ENCODE measurements at places on chromosomes 5 and 9.
A peak's percentile ranks its signal among the peaks of the same experiment; 100 is the strongest.

- DNase-seq, result no peak
Measured at GRCh38 chr5:109468737-109469420, 59.1 kb upstream of the PJA2 start.

- no peak for DNase-seq
Measured at GRCh38 chr5:141649972-141650371, 1.2 kb downstream of the FCHSD1 start.

- no peak for DNase-seq
Measured at GRCh38 chr5:14184725-14185124, 41.6 kb downstream of the TRIO start.

DNA sequence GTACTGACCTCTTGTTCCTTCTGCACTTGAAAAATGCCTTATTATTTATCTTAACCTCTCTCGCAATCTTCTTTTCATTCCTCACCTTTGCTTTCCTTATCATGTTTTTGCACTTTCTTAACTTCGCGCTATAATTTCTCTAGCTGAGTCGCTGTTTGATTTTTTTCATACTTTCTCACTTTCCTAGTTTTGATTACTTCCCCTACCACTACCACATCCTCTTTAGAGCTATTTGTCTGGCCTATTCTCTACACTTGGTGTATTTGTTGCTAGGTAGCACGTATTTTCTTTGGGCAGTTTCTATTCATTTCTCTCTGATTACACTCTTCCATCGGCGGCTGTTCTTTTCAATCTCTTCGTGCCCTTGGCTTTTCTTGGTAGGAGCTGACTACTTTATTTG is 611.8 kb downstream of the BNC2 start:
- no peak for DNase-seq

GRCh38 chr5:147081311-147081764 is 153.5 kb upstream of the STK32A start:
- no peak for DNase-seq

DNA sequence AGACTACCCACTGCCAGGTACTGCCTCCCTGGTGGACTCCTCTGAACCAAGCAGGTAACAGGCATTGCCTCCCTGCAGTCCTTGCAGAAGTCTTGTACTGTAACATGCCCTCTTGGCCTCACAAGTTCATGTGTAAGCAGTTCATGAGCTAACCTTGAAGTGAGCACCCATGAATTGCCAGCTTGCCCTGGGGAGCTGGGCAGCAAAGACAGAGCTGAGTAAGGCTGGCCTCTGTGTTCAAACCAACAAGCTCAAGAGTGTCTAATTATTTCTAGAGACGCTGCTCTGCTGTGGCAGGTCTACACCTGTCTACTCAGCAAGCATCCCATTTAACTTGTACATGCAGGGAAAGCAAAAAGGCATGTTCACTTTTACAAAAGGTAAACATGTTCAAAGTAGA is 113.5 kb downstream of the FEM1C start:
- no peak for DNase-seq

GRCh38 chr5:170438581-170438980 is 49.4 kb upstream of the KCNMB1 start:
- no peak for DNase-seq

- no peak for DNase-seq
Measured at GRCh38 chr5:143653256-143653655, 158.7 kb upstream of the HMHB1 start.

DNA sequence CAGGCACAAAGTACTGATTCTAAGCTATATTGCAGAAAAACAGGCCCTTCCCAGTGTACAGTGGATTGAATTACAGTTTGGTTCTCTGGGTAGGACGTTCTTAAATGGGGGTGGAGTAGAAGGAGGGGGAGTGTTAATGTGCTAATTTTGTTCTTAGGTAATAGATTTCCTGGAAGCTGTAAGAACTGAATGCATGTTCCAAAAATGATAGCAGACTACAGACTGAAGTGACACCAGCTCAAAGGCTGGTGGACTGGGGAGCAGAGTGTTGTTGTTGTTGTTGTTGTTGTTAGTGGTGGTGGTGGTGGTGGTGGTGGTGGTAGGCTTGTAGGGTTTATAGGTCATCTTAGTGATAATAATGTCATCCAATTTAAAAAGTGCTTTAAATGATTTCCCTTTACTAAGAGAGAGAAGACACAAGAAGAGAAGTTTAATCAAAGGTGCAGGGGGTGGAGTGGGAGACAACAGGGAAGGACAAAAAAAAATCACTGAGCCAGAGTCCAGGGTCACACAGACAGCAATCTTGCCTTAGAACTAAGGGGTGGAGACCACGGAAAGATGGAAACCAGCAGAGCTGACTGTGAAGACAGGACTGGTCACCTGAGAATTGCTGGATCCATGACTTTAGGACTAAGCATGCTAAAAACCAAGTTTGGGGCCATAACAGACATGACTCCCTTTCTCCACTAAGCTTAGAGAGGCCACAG is 27.0 kb downstream of the TTLL11 start:
- DNase-seq, result no peak

- no peak for DNase-seq
Measured at GRCh38 chr5:6902094-6902493, 188.9 kb downstream of the TENT4A start.

GRCh38 chr9:87020169-87020950 is 73.1 kb upstream of the GAS1 start:
- no peak for DNase-seq

GRCh38 chr9:115681585-115681984 is 472.0 kb upstream of the PAPPA start:
- no peak for DNase-seq

GRCh38 chr5:52830650-52831049 is 42.9 kb downstream of the ITGA1 start:
- DNase-seq, result no peak

- DNase-seq, result no peak
Measured at GRCh38 chr9:28892538-28892937, 1319.3 kb upstream of the C9orf72 start.

DNA sequence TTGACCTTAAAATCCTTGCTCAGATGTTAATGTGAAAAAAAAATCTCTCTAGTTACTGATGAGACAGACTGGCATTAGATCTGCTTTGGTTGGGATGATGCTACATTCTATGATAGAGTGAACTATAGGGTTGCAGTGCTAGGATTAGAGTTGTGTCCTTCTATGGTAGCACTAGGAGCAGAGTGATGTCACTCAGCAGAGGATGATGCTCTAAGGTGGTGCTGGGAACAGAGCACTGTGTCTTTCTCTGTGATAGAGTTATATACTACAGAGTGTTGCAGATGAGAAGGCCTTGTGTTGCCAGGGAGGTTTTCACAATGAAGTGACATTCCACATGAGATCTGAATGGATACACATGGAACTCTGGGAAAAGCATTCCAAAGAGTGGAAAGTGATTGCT is 462.3 kb downstream of the CDH12 start:
- no peak for DNase-seq

- no peak for DNase-seq
Measured at GRCh38 chr9:134716067-134716466, 74.5 kb downstream of the COL5A1 start.

DNA sequence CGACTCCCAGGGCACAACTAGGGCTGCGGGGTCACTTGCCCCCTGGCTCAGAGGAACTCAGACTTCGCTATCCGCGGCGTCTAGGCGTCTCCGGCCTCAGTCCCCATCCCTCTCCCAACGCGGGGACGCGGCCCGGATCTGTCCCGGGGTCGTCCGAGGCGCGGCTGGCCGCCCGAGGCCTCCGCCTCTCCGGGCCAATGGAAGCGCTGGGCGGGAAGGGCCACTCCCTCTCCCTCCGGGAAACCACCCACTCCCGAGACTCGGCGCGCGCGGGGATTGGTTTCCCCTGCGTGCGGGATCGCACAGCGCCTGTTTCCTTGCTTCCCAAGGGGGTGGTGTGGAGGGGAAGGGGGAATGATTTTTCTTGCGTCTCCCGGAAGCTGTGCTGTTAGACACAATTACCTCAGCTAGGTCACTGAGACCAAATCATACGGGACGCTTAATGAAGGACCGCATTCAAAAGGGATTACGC is 38.3 kb downstream of the NR2F1 start:
- peak; percentile 87 for DNase-seq

DNA sequence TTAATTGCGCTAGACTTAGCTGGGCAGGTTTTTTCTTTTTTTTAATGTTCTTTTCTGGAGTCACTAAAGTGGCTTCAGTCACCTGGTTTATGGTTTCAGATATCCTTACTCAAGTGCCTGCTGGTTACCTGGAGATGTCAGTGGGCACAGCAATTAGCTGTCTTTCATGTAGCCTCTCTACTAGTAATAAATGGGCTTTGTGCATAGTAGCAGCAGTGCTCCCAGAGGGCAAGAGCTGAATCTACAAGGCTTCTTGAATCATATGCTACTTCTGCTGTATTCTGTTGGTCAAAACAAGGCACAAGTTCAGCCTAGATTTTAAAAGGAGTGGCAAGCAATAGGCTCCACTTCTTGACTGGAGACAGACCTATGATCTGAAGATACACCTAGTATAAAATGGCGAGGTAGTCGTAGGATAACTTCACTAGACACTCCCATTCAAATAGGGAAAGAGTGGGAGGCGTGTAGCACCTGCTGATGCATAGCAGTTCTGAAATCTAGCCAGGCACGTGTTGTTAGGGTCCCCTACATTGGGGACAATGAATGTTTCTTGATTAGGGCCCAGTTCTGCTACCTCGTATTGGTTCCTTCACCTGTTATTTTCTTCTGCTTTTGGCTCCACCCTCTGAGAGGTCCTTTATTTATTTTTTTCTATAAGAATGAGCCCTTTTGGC is 7.0 kb downstream of the SCAMP1 start:
- DNase-seq, result no peak

- no peak for DNase-seq
Measured at GRCh38 chr9:90774071-90774470, 27.5 kb upstream of the SYK start.

GRCh38 chr9:119827126-119827525 is 457.9 kb upstream of the BRINP1 start:
- DNase-seq, result no peak

- no peak for DNase-seq
Measured at GRCh38 chr9:76761448-76761847, 2.8 kb upstream of the PCA3 start.

- no peak for DNase-seq
Measured at GRCh38 chr5:4197151-4197550, 601.5 kb downstream of the IRX1 start.

GRCh38 chr5:66793049-66793448 is 196.9 kb downstream of the MAST4 start:
- DNase-seq, result no peak

GRCh38 chr5:14640765-14641164 is 23.8 kb upstream of the OTULIN start:
- peak; percentile 63 for DNase-seq

DNA sequence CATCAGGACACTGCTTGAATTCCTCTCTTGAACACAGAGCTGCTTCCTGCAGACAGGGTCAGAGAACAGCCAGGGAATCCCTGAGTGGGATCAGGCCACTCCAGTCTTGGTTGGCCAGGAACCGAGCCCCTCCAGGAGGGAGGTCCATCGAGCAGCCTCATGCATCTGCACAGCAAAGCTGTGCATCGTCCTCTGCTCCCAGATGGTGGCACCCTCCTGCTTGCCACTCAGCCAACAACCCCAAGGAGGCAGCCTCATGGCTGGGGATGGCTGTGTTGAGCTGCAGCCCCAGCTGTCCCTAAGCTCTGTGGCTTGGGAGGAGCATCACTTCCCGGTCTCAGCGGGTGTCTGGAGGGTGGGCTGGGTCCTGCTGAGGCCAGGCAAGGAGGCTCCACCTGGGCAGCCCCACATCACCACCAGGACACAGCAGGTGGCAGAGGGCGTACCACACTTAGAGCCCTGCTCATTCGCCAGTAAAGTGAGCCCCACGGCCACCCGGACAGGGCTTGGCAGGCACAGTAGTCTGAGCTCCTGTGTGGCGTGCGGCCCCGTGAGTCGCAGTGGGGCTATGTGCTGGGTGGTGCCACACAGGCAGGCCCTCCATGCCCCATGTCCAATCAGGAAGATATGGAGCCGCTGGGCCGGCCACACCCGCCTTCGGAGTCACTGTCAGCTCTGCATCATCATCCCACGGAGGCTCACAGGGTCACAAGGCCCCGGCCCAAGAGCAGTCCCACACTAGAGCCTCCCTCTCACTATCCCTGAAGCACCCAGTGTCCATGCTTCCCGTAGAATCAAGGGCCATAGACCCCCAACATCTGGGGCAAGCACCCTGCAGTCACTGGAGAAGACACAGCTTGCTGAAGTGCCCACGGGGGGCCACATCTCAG is 11.9 kb downstream of the LPCAT1 start:
- peak; percentile 45 for DNase-seq

- DNase-seq, result no peak
Measured at GRCh38 chr5:122730456-122730855, 44.4 kb upstream of the SNX2 start.

- DNase-seq, result no peak
Measured at GRCh38 chr9:132834343-132834742, 43.7 kb downstream of the AK8 start.

- no peak for DNase-seq
Measured at GRCh38 chr9:116907989-116908388, 220.9 kb downstream of the TRIM32 start.

GRCh38 chr9:113636165-113636564 is 172.6 kb downstream of the RGS3 start:
- DNase-seq, result no peak

- DNase-seq, result no peak
Measured at GRCh38 chr5:15367489-15367888, 132.5 kb upstream of the FBXL7 start.

- DNase-seq, result no peak
Measured at GRCh38 chr9:107982745-107983144, 493.2 kb upstream of the KLF4 start.

DNA sequence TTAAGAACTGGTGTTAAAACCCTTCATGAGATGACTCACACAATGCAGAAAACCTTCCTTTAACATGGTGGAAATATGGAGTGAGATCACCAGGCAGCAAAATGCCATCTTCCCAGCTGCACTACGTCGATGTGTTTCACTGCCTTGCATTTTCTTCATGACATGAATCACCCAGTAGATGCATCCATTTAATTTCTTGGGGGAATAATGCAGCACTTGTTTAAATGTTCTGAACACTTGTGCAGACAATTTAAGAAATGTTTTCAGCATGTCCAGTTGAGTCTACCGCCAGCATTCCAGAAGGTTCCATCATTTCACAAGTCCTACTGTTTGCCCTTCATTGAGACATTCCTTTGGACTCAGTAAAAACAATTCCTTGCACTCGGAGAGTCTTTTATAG is 81.6 kb downstream of the ADAMTS16 start:
- DNase-seq, result no peak

- no peak for DNase-seq
Measured at GRCh38 chr5:106766916-106767315, 903.8 kb downstream of the EFNA5 start.

GRCh38 chr5:59268756-59269415 is 624.6 kb downstream of the PDE4D start:
- no peak for DNase-seq

DNA sequence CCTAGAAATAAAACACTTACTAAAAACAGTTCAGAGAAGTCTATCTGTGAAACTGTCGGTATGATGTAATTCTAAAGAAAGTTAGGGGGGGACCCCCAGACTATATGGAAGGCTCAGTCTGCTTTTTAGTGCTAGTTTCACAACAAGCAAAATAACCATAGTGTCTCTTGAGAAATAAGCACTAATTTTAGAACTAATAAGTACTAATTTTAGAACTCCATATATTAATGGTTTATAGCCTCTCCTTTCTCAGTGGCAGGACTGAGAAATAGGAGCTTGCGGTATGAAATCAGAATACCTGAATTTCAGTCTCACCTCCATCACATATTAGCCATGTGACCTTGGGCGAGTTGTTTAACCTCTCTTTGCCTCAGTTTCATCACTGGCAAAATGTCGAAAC is 1.4 kb upstream of the PHF24 start:
- no peak for DNase-seq

Data from H1 (cell line).